Urinary bladder (tissue), 4 donors: ENCODE measurements at places on chromosomes 3 and 15. TPM values are rescaled to one million over a fixed set of nuclear protein-coding genes. Genes with fewer than 3 reads are reported as not detected.

DNA sequence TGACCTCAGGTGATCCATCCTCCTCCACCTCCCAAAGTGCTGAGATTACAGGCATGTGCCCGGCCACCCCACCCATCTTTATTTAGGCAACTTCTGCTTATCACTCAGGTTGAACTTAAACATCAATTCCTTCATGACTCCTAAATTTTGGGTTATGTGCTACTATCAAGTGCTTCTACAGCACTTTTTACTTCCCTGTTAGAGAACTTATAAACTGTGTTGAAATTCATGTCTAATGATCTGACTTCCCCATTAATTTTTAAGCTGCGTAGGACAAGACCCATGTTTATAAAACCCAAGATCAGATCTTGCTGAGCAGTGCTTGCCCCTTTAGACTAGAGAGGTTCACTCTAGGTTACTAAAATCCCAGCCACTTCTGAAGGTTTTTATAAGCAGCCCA, 266.2 kb upstream of the TPRG1 start:
- no peak for DNase-seq

The PLSCR5 gene
- not detected for total RNA-seq

DNA sequence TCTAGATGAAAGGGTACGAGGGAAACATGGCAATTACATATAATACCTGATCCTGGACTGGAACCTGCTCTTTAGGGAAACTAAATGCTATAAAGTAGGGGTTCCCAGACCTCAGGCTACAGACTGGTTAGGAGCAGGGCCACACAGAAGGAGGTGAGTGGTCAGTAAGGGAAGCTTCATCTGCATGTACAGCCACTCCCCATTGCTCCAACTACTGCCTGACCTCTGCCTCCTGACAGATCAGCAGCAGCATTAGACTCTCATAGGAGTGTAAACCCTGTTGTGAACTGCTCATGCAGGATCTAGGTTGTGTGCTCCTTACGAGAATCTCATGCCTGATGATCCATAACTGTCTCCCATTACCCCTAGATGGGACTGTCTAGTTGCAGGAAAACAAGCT, 78.9 kb upstream of the PSMD6 start:
- no peak for DNase-seq

- no peak for DNase-seq
These were observed 133.6 kb downstream of the P2RY1 start for GRCh38 chr3:152968388-152969024.

DNA sequence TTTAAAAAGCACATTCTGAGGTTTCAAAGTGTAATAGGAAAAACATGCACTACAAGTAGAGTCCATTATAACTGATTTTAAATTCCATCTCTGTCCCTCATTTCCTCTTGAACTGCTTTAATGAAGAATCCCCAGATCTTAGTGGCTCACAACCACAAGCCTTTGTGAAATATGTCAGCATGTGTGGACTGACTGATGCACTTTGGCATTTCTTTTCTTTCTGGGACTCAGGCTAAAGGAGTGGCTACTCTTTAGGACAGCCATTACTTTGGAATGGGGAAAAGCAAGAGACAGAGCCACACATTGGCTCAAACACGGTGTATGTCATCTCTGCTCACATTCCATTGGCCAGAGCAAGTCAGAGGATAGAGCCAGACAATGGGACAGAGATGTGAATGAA, 139.6 kb downstream of the GRM7 start:
- no peak for DNase-seq

DNA sequence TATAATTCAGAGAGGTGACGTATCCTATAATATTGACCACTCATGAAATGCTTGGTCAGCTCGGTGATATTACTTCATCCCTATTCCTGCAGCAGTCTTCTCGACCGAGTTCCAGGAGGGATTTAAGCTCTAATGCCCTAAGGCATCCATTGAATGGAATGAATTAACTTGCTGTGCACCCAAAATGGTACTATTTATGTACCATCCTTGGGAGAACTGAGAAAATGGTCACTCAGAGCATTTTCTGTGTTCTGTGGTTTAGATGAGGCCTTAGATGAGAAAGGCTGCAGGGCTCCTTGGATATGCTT, 638 bp downstream of the BLOC1S6 start:
- no peak for DNase-seq

GRCh38 chr15:94185547-94186236, 45.7 kb upstream of the MCTP2 start:
- no peak for DNase-seq

DNA sequence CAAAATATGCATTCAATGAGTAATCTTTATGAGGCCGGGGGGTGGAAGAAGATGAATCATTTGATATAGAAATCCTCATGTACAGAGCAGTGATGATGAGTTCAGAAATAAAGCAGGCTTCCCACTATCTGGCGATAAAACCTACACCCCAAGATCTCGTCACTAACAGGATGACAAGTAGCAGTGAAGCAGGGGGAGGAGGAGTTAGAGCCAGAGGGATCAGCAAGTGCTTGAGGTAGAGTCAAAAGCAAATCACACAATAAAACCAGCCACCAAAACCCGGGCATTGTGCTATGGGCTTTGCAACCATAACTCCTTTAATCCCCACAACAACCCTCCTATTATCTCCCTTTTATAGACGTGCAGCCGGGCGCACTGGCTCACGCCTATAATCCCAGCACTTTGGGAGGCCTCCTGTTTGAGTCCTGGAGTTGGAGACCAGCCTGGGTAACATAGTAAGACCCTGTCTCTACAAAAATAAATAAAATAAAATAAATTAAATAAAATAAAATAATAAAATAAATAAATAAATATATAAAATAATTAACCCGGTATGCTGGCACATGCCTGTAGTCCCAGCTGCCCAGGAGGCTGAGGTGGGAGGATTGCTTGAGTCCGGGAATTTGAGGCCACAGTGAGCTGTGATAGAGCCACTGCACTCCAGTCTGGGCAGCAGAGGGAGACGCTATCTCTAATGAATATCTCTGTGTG, 53.0 kb downstream of the STARD5 start:
- no peak for DNase-seq

DNA sequence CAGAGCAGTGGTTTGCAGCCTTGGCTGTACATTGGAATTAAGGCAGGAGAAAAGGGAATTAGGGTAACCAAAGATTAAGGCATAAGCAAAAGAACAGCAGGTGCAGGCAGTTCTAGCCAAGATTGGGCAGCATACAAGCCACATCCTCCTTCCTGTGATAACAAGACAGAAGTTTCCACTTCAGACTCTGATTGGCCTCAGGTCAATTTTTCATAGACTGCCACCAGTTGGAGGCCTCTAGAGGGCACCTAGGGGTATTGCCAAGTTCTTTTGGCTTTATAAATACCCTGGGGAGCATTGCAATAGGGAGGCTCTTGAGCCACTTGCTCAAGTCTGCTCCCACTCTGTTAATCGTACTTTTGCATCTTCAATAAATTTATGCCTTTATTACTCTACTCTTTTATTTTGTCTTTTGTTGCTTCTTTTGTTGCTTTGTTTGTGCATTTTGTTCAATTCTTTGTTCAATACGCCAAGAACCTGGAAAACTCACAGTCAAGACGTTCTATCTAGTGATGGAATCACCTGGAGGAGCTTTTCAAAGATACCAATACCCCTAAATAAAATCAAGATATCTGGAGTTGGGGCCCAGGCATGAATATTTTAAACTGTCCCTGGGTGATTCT, 32.2 kb upstream of the FMN1 start:
- no peak for DNase-seq

DNA sequence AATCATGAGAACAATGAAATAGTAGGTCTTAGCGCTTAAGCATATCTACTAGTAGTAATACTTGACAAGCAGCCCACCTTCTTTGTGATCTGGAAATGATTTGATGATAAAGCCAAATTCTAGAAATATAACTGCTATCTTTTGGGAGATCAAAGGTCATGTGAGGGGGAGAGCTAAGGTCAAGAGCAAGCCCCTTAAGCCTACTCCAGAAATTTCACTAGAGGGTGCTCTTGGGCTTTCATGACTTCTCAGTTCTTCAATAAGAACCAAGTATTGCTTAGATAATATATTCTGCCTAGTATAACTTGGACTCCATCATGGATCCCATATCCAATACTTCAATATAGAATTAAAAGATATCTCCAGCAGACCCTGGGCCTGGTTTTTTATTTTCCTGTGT, 319.6 kb downstream of the ZBTB20 start:
- no peak for DNase-seq

The INSYN1 gene
- 7.3 TPM for total RNA-seq

GRCh38 chr15:64452988-64453688, 7.2 kb upstream of the ZNF609 start:
- no peak for DNase-seq

GRCh38 chr3:149179220-149179619, 42.4 kb downstream of the CP start:
- no peak for DNase-seq

- DNase-seq = no peak
These were observed 319.8 kb upstream of the UMPS start for GRCh38 chr3:124410471-124410870.

The OGG1 gene
- total RNA-seq = 32.1 TPM

DNA sequence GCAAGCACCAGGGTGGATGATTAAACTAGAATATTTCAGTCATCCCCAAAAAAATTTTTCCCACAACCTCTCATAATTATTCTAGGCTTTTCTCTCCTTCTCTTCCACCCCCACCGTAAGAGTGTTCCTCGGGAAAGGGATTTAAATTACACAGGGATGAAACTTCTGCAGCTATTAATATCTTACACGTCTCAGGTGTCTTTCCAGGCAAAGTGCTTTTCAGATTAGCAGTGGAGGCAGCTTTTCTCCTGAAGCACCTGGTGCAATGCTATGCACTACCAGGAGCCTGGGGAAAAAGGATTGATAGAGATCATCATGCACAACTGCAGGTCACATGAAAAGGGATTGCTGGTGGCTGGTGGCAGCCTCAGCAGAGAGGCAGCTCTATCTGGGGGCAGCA, 250.4 kb downstream of the NTRK3 start:
- no peak for DNase-seq

DNA sequence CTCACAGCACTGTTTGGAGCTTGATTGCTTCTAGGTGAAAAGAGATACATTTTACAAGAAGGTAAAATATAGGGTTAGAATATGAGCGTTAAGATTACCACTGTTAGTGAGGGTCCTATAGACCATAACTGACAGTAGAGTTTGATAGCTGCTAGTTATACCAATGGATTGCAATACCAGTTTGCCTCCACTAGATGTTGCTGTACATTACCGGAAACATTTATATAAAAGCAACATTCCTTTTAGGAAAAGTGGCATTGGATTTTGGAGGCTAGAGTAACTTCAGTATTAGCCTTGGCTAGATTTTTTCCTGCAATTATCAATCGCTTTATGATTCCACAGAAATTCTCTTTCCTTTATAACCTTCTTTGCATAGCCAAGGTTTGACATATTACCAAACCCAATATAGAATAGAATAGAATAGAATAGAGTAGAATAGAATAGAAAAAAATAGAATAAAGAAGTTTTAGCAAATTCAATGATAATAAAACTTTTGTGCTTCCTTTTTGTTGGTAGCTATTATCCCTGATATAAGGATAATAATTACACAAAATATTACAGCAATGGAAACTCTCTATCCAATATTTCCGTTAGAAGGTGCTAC, 1093.6 kb upstream of the ALCAM start:
- DNase-seq = no peak

The ACTC1 gene
- total RNA-seq = 187 TPM

GRCh38 chr15:48710952-48711495, 65.5 kb upstream of the FBN1 start:
- DNase-seq = no peak

DNA sequence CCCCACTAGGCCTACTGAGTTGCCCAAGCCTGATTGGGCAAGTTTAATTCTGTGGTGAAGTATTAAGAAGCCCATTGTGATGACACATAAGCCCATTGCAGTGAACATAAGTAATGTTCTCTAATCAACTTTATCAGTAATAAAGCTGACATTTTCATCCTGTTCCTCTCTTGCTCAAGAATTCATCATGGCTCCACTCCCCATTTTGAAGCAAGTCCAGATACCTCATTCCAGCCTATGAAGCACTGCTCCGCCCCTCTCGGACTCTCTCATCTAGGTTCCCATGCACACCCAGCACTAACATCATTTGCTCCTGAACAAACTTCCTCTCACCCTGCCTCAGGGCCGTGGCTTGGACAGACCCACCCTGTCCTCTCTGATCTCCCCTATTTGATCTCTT, 10.5 kb downstream of the SHF start:
- DNase-seq = no peak

The FOXB1 gene
- total RNA-seq = not detected

DNA sequence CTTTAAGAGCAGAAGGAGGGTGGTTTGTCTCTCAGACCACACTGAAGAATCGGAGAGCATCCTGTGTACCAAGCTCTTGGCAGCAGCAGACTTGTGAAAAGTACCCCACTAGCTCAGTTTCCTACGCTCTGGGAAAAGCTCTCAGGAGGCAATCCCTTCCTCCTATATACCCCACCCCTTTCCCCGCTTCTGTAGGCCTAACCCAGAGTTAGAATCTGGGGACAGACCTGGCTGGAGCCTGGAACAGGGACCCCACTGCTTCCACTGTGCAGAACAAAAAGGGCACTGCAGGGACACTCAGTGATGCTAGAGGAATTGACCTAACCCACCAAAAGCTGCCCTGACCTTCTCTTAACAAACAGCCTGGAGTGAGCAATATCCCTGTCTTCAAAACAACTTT, 70.0 kb upstream of the CCDC39 start:
- no peak for DNase-seq
